ENCODE measurements at places on chromosomes 3 and 15. TPM values are rescaled to one million over a fixed set of nuclear protein-coding genes. Genes with fewer than 3 reads are reported as not detected.

P3H2 gene
- total RNA-seq: 11.1 TPM

NDUFB4 gene
- total RNA-seq: 36.8 TPM

PLSCR2 gene
- total RNA-seq: not detected

MOBP gene
- not detected for total RNA-seq

GATA2 gene
- total RNA-seq: 1.8 TPM

RTP3 gene
- not detected for total RNA-seq

DLEC1 gene
- total RNA-seq: 0.09 TPM

GOLGA8S gene
- under 0.01 TPM for total RNA-seq

LRTM1 gene
- not detected for total RNA-seq

MYEF2 gene
- total RNA-seq: 0.71 TPM

CRYBG3 gene
- 45.2 TPM for total RNA-seq

SCN5A gene
- total RNA-seq: 0.37 TPM

C3orf38 gene
- 27.8 TPM for total RNA-seq

ACTL6A gene
- 36.7 TPM for total RNA-seq

EXD1 gene
- total RNA-seq: not detected

ZMYND10 gene
- 0.28 TPM for total RNA-seq

TIMP4 gene
- 5.1 TPM for total RNA-seq

COLQ gene
- 0.46 TPM for total RNA-seq

HDDC3 gene
- total RNA-seq: 10.0 TPM

DAZL gene
- total RNA-seq: not detected

ERICH6 gene
- not detected for total RNA-seq

LRRIQ4 gene
- total RNA-seq: not detected

ZNF619 gene
- 5.6 TPM for total RNA-seq

HAPLN3 gene
- total RNA-seq: 4.7 TPM

CD200 gene
- 4.0 TPM for total RNA-seq

FANCI gene
- 5.2 TPM for total RNA-seq

CRABP1 gene
- total RNA-seq: not detected

ALDH1A3 gene
- total RNA-seq: 51.5 TPM

GOLGA6A gene
- total RNA-seq: not detected

PLAAT1 gene
- total RNA-seq: not detected

MAN2C1 gene
- 112 TPM for total RNA-seq

RASGRP1 gene
- 0.37 TPM for total RNA-seq

Measured in smooth muscle cell of bladder (primary cell).